ENCODE measurements at places on chromosomes 13 and 19.

DNA sequence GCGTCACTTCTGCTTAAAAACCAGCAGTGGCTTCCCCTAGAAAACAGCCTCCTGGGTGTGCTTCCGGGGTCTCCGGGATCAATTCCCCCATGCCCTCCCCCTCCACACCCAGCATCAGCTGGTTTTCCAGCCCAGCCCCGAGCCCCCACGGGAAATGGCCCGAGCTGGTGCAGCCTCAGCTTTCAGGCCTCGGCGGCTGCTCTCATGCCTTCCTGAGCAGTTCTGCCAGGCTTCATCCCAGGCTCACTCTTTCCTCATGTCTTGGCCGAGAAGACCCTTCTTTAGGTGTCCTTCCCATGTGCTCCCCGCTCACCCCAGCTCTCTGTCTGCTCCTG lies 103.1 kb upstream of the RNF113B start:
- no peak for DNase-seq

DNA sequence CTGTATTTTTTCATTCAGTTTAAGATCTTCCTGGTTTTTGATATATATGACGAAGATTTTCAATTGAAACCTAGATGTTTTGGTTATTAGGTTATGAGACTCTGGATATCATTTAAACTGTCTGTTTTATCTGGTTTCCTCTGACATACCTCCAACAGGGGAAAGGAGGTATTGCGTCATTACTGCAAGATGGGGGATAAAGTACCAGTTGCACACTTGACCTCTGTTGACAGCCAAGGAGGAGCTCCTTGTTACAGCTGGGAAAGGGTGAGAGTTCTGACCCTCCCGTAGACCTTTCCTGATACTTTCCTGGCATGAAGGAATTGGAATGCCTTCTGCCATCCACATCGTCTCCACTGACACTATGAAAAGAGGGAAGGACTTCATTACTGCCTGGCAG lies 82.0 kb upstream of the SHISA2 start:
- no peak for DNase-seq

DNA sequence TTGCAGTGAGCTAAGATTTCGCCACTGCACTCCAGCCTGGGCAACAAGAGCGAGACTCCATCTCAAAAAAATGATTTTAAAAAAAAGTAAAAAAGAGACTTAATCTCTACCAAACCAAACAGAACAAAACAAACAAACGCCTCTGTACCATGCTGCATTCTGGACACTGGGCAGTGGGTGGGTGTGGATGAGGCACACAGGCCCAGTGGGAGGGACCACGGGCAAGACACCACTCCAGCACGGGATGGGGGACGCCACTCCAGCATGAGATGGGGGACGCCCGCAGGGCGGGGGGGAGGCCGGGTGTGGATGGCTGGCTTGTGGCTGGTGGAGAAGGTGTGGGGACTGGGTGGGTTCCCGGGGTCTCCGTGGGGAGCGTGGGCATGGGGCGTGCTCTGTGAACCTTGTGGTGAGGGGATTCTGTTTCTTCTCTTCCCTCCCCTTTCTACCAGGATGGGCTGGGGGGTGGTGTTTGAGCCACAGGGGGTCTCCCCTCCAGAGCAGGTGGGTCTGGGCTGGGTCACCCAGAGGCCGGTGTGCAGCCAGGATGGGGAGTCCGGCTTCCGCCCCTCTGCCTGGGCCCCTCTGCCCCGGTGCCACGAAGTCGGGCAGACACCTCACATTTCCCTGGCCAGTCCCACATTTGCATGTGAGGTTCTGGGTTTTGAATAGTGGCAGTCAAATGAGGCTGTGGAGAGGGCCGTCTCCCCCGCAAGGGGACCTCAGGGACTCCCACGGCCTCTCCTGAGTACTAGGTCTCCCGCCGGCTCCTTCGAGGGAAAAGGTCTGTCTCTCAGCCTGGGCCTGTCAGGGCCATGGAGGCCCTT lies 23.9 kb upstream of the MATK start:
- DNase-seq: no peak

DNA sequence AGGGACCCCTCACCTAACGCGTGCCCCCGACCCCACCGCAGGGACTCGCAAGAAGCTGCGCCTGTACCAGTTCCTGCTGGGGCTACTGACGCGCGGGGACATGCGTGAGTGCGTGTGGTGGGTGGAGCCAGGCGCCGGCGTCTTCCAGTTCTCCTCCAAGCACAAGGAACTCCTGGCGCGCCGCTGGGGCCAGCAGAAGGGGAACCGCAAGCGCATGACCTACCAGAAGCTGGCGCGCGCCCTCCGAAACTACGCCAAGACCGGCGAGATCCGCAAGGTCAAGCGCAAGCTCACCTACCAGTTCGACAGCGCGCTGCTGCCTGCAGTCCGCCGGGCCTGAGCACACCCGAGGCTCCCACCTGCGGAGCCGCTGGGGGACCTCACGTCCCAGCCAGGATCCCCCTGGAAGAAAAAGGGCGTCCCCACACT lies 4.7 kb upstream of the MYBPC2 start:
- DNase-seq: no peak

GRCh38 chr13:49464621-49465325 lies 20.7 kb downstream of the SETDB2 start:
- no peak for DNase-seq

- peak; percentile 74 for DNase-seq
Observed at GRCh38 chr19:12965017-12965811, 4.2 kb upstream of the DAND5 start.

GRCh38 chr13:67267136-67267535 lies 37.0 kb upstream of the PCDH9 start:
- no peak for DNase-seq

DNA sequence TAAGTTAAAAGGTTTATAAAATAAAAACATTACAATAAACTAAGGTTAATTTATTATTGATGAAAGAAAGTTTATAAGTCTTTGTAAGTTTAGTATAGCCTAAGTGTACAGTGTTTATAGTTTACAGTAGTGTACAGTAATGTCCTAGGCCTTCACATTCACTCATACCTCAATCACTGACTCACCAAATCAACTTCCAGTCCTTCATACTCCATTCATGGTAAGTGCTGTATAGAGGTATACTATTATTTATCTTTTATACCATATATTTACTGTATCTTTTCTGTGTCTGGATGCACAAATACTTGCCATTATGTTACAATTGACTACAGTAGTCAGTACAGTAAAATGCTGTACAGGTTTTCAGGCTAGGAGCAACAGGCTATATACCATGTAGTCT lies 490.0 kb downstream of the GPC6 start:
- no peak for DNase-seq

GRCh38 chr13:110726726-110727125 lies 13.2 kb downstream of the ING1 start:
- peak; percentile 30 for DNase-seq

- DNase-seq: no peak
Observed at GRCh38 chr13:89363144-89363543, 1692.0 kb downstream of the SLITRK5 start.

- DNase-seq: no peak
Observed at GRCh38 chr13:52916486-52916990, 68.1 kb upstream of the PCDH8 start.

DNA sequence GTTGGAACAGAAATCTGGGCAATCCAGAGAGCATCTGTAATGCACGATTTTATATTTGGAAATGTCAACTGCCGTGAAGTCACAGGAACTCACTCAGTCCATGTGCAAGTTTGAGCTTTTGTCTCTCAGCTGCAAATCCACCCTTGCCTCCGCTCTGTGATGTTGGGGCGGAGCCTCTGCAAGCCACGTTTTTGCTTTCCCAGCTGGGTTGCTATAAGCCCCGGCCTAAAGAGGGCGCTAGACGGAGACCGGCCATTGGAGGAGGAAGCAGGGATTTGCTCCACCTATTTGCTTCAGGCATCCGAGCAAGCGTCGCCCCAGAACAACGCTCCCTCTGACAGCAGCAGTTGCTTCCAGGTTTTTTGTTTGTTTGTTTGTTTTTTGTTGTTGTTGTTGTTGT lies 56.2 kb downstream of the TRPM4 start:
- DNase-seq: no peak

GRCh38 chr19:5250127-5250659 lies 90.4 kb downstream of the PTPRS start:
- DNase-seq: no peak

GRCh38 chr13:59533561-59534555 lies 629.9 kb downstream of the DIAPH3 start:
- no peak for DNase-seq

GRCh38 chr13:54511366-54511765 lies 1482.8 kb downstream of the OLFM4 start:
- no peak for DNase-seq

Data from NCI-H2107 (cell line).